ENCODE measurements at places on chromosomes 2 and 18.

- DNase-seq: no peak
These were observed 4.8 kb upstream of the ACVR1 start for GRCh38 chr2:157880927-157881326.

GRCh38 chr2:32118055-32118454, 47.6 kb upstream of the SLC30A6 start:
- peak; percentile 1 for DNase-seq

DNA sequence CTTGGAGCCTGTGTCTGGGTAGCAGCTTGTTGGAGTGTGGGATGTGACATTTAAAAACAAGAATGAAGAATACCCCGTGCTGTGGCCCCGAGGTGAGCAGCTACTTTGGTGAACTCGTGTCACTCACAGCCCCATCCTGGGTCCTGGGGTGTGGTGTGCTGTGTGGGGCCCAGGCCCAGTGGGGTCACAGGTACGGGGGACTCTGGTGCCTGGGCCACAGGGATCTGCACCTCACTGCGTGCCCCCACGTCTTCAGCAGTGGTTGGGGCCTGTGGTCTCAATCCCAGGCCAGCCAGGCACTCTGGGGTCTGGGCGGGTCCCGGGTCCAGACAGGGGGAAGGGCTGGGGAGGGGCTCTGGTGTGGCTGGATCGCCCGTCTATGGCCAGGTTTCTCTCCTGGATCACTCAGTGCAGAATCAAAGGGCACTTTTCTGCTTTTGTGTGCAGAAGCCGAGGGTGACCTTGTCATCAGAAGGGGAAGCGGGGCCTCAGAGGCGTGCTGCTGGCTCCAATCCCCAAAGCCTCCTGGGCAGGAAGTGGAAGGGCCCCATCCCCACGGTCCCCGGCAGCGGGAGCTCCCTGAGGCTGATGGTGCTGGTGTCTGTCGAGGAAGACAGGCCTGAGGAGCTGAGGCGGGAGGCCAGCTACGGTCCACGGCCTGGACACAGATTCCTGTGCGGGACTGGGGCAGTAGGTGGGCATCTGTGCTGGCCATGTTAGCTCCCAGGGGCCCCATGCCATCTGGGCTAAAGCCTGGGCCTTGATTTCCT, 1.4 kb downstream of the GPR35 start:
- no peak for DNase-seq

DNA sequence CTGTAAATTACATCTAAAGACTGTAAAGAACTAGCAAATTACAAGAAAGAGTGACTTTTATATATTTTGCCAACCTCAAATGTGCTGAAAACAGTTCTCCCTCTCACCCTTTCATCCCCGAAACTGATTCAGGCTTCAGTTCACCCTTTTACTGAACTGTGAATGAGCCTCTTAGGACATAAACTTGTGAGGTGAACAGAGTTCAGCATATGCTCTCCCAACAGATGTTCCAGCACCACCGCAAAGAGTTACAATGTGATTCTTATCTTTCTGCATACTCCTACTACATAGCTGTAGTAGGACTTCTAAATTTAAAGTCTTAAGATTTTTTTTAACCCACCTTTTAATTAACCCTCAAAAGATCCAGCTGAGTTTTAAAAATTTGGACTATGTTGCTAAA, 1.2 kb upstream of the ZCCHC2 start:
- DNase-seq: peak; percentile 51

DNA sequence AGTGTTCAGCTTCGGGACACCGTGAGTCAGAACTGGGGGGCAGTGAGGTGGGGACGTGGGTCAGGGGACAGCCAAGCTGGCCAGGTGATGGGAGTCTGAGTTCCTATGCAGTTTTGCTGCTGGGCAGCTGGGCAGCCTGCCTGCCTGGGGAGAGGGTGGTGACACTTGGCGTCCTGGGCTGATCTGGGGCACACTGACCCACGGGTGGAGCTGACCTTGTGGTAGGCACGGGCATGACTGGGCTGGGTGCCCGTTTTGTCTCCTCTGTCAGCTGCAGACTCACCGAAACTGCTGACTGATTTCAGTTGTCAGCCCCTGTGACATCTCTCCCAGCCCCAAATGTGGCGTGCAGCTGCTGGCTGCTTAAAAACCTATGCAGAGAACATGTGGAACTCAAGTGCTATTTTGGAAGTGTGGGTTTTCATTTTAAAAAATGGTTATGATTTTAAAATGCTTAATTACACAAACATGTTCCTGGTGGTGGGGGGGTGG, 32.6 kb upstream of the E2F6 start:
- DNase-seq: no peak

All from iris pigment epithelial cell (primary cell).